ENCODE measurements at places on chromosomes 6 and 20. TPM values are rescaled to one million over a fixed set of nuclear protein-coding genes. Genes with fewer than 3 reads are reported as not detected.

NNAT gene
- not detected for total RNA-seq

RHAG gene
- total RNA-seq = not detected

PNLDC1 gene
- 0.50 TPM for total RNA-seq

OOEP gene
- total RNA-seq = 0.84 TPM

TRDN gene
- not detected for total RNA-seq

HLA-DPA1 gene
- total RNA-seq = 119 TPM

CLIC5 gene
- 2.6 TPM for total RNA-seq

TAP2 gene
- total RNA-seq = 171 TPM

CLPSL2 gene
- not detected for total RNA-seq

MCHR2 gene
- not detected for total RNA-seq

HTR1E gene
- total RNA-seq = not detected

RAB44 gene
- 0.07 TPM for total RNA-seq

UNC93A gene
- total RNA-seq = not detected

NUP43 gene
- total RNA-seq = 69.2 TPM

HDAC2 gene
- 94.6 TPM for total RNA-seq

C6orf163 gene
- total RNA-seq = 1.3 TPM

OPRM1 gene
- not detected for total RNA-seq

STX11 gene
- 14.5 TPM for total RNA-seq

TSBP1 gene
- total RNA-seq = not detected

CAGE1 gene
- total RNA-seq = not detected

FUCA2 gene
- total RNA-seq = 16.9 TPM

PBOV1 gene
- not detected for total RNA-seq

POU5F1 gene
- total RNA-seq = not detected

TUBB2A gene
- 1.8 TPM for total RNA-seq

DYNLRB1 gene
- total RNA-seq = 85.4 TPM

SDCBP2 gene
- total RNA-seq = 2.2 TPM

CST5 gene
- total RNA-seq = not detected

MEI4 gene
- not detected for total RNA-seq

ATP6V1G2 gene
- total RNA-seq = 1.7 TPM

SLCO4A1 gene
- 58.0 TPM for total RNA-seq

COX4I2 gene
- not detected for total RNA-seq

VARS2 gene
- 40.4 TPM for total RNA-seq

VPS52 gene
- 65.8 TPM for total RNA-seq
